ENCODE measurements at places on chromosomes 16 and 17.

DNA sequence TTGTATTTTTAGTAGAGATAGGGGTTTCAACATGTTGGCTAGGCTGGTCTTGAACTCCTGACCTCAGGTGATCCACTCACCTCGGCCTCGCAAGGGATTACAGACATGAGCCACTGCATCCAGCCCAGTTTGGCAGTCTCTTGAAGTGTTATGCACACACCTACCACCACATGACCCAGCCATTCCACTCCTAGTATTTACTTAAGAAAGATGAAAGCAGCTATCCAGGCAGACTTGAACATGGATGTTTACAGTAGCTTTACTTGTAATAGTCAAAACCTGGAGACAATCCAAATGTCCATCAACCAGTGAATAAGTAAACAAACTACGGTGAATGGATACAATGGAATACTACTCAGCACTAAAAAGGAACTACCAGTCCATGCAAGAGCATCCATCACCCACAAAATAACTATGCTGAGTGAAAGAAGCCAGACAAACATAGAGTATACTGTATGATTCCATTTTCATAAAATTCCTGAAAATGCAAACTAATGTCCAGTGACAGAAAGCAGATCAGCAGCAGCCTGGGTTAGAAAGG is 37.8 kb upstream of the RASD1 start:
- no peak for DNase-seq

- DNase-seq, result no peak
Measured at GRCh38 chr17:34847938-34848337, 113.3 kb downstream of the CCT6B start.

DNA sequence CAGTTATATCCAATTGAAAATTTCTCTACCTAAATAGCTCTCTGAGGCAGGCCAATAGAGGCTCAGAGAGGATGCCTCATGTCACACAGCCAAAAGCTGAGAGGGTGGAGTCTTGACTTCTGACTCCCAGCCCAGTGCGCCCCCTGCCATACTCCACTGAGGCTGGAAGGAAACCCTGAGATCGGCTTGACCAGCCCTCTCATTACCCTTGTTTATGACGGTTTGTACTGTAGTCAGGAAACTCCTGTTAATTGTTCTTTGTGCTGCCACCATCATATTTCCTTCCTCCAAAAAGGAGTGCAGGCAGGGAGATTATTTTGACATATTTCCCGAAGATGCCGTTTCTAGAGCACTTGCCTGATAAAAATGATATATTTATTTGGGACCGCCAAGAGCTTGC is 107.9 kb downstream of the AIPL1 start:
- DNase-seq, result no peak

DNA sequence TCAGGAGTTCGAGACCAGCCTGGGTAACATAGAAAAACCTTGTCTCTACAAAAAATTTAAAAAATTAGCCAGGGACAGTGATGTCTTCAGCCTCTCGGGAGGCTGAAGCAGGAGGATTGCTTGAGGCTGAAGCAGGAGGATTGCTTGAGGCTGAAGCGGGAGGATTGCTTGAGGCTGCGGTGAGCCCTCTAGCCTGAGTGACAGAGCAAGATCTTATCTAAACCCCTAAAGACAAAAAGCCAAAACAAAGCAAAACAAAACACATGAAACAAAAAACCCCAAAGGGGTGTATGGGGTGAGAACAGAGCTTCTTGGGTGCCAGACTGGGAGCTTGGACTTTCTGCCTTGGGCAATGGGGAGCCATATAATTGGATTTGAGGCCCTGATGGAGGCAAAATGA is 2.6 kb downstream of the SPNS3 start:
- DNase-seq, result no peak

GRCh38 chr17:45313996-45314740 is 2.7 kb downstream of the MAP3K14 start:
- DNase-seq, result no peak
